AG08395 (cell line): ENCODE measurements at places on chromosomes 2 and 18.

DNA sequence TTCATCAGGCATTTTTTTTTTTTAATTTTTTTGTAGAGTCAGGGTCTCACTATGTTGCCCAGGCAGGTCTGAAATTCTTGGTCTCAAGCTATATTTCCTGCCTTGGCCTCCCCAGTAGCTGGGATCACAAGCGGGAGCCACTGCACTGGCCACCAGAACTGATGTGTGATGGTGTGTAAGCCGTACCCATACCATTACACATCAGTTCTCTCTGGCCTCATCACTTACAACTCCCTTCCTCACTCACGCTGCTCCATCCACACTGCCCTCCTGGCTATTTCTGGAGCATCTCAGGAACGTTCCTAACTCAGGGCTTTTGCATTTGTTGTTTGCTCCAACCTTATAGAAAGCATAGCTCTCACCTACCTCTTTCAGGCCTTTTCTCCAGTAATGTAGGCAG, 834.5 kb upstream of the ID2 start:
- DNase-seq = no peak

GRCh38 chr2:10890706-10891270, 20.9 kb upstream of the KCNF1 start:
- no peak for DNase-seq

DNA sequence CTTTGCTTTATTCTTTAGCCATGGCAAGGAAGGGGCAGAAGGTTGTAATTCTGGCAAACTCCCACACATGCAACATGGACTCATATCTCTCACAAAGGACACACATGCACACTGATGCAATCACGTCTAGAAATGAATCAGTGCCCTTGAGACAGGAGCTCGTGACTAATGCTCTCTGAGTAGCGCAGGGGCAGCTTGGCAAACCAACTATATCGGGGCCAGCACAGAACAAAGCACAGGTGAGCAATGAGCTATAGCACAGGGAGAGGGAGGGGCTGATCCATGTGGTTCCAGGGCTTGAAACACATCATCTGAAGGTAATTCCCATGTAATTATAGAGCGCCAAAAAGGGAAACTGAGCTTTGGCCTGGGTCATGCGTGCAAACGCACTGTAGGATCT, 165.2 kb upstream of the KLF7 start:
- DNase-seq = peak; percentile 64

- DNase-seq = no peak
Observed at GRCh38 chr2:85398426-85399182, 11.6 kb downstream of the CAPG start.

GRCh38 chr2:102130647-102130991, 11.9 kb upstream of the IL1R1 start:
- no peak for DNase-seq

DNA sequence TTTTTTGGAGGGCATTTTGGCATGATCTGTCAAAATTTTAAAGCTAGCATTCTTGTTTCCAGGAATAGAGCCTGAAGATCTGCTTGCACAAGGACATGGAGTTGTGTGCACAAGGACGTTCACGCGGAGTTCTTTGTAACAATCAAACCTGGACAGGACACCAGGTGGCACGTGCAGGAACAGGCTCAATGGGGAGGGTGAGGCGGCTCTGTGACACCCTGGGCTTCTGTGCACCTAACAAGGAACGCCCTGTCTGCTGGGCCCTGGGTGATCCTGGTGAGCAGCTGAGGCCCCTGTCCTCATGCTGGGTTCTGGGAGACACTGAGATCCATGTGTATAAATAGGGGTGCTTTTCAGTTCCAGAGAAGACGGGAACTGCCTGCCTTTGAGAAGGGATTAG, 93.1 kb upstream of the PXDN start:
- DNase-seq = no peak

- DNase-seq = peak; percentile 88
Observed at GRCh38 chr2:152542995-152543481, 174.2 kb downstream of the PRPF40A start.

- DNase-seq = no peak
Observed at GRCh38 chr2:204683384-204683783, 138.1 kb downstream of the PARD3B start.

DNA sequence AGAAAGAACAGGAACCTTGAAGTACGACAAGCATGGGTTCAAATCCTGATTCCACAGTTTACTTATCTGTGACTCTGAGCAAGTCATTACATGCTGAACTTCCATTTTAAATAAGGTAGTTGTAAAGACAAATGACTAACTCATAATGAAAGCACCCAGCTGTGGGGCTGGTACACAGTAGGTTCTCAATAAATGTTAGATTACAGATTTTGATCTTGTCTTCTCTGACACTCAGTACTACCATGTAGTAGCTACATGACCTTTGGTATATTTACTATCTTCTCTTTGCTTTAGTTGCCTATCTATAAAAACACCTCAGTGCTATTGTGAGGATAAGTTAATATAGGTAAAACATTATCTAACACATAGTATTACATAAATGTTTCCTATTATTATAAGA, 3.2 kb downstream of the TRAK2 start:
- DNase-seq = no peak

GRCh38 chr18:24502667-24503523, 42.5 kb downstream of the HRH4 start:
- DNase-seq = no peak

DNA sequence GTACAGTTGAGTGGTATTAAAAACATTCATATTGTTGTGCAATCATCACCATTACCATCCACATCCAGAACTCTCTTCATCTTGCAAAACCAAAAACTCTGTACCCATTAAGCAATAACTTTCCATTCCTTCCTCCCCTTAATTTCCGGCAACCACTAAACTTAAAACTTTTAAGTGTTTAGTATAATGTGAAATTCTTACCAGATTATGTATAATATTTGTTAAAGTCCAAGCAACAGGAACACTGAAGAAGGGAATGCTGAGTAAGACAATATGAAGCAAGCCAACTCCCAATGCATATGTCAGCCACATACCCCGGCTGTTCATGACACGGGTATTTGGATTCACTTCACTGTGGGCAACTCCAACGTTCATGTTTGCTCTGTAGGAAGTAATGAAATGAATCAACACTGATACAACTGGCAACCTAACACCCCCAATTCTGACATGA, 1.9 kb downstream of the ORMDL1 start:
- no peak for DNase-seq

DNA sequence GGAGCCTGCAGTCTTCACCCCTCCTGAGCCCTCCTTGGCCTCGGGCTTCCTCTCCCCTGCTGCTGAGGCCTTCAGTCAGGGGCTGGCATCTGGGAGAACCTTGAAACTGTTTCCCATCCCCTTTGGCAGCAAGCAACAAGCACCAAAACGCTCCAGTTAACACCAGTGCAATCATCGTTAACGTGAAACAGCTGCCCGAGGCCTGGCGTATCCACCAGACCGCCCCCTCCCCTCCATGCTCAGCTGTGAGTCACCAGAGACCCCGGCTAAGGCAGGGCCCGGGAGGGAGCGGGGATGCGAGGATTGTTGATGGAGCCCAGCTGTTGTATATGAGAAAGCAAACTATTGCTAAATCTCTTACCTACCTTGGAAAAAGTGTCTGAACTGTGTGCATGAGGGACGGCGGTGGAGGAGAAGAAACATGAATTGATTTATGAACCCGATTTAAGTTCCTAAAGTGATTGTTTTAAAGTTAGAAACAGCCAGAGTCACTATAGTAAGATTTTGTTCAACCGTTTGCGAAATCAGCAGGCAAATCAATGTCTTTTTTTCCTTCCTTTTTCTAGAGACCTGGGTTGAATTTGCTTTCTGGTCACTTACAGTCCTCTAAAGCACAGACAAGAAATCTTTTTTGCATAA, 5.2 kb downstream of the ZFP36L2 start:
- DNase-seq = peak; percentile 43

DNA sequence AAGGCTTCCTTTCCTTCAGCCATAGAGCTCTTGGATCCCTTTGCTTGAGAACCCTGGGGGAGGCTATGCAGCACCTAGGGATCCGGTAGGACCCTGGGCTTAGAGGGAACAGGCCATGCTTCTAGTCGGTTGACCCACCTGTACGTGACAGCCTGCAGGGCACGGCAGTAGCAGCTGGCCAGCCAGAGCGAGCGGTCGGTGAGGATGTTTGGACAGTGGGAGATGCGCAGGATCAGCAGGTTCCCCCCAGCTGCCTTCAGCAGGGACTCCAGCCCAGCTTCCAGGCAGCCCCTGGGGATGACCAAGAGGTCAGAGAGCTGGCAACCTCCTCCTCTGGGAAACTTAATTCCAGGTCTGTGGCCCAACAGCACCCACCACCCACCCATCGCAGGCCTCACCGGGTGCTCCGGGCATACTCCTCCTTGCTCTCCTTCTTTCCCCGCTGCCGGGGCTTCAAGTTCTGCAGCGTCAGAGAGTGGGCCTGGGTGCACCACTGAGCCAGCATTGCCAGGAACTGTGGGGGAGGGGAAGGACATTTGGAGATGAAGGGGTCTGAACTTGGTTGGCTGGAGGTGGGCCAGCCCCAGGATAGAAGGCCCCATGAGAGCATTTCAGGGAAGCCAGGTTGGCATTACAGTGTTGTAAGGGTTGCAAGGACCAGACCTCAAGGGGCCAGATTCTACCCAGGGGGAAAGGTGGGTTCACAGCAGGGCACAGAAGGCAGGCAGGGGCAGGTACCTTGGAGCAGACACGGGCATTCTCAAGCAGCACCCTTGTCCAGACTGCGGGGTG, 20.5 kb downstream of the FBXO41 start:
- DNase-seq = no peak

DNA sequence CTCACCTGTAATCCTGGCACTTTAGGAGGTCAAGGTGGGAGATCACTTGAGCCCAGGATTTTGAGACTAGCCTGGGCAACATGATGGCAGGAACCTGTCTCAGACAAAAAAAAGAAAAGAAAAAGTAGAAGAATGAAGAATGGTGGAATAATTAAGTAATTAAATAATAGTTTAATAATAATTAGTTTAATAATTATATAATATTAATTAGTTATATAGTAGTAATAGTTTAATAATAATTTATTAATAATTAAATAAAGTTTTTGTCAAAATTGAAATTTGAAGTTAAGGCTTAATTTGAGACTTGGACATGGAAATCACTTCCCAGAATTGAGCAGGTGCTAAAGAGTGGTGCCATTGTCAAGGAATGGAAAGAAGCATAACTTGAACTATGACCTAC, 52.2 kb upstream of the ABCA12 start:
- DNase-seq = no peak

- DNase-seq = no peak
Observed at GRCh38 chr18:26206488-26206887, 19.8 kb upstream of the TAF4B start.

- no peak for DNase-seq
Observed at GRCh38 chr2:43417300-43417699, 178.5 kb downstream of the THADA start.

- DNase-seq = no peak
Observed at GRCh38 chr2:106338043-106338442, 130.2 kb downstream of the RGPD3 start.

DNA sequence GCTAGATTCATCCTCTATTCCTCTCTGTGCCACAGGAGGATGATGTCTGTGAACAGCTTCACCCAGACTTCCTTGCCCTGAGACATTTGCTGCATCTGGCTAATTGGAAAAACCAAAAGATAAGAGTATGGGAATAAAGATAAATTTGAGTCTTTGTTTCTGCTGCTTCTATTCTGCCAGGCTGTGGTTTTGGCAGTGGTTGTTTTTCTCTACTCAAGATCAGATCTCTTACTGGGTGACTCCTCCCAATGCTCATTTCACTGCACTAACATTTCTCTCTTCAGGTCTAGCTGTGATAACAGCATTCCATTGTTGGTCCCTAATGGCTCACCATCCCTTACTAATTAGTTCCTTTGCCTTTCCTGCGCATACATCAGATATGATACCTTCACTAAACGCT, 89.5 kb downstream of the CALCRL start:
- DNase-seq = no peak

GRCh38 chr2:217943446-217944321, 59.1 kb downstream of the TNS1 start:
- DNase-seq = peak; percentile 94

- DNase-seq = no peak
Observed at GRCh38 chr2:27080140-27080469, 1.7 kb downstream of the EMILIN1 start.

DNA sequence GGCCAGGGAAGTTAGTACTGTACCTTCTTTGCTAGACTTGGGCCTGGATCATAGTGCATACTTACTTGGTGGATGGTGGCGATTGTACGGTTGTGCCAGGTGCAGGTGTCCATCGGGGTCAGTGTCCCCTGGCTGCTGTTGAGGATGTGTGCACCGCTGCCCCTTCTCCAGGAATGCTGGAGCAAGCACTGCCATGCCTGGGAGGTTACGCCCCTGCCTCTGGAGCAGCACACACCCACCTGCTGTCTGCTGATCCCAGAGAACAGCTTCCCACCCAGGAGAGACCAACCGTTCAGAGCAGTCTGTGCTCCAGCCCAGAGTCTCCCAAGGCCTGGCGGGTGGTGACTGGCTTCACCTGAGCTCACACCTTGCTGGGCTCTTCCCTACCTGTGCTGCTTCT, 286.8 kb upstream of the HS6ST1 start:
- DNase-seq = no peak

- DNase-seq = no peak
Observed at GRCh38 chr2:62477573-62477972, 28.4 kb downstream of the TMEM17 start.

DNA sequence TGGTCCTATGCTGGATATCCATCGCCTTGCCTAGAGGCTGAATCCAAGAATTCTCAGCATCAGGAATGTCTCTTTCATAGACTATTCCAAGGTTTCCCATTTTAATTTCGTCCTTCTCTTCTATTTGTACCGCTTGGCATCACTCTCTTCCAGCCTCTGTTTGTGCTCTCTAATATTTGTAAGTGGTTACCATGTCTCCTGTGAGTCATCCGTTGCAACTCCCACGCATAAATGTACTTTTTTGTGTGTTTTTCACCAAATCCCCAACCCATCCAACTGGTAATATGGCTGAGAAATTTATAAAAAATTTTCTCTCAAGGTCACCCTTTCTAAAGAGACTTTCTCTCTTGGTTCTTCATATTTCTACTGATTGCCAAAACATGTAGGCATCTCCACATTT, 21.8 kb downstream of the COLEC12 start:
- DNase-seq = peak; percentile 58

DNA sequence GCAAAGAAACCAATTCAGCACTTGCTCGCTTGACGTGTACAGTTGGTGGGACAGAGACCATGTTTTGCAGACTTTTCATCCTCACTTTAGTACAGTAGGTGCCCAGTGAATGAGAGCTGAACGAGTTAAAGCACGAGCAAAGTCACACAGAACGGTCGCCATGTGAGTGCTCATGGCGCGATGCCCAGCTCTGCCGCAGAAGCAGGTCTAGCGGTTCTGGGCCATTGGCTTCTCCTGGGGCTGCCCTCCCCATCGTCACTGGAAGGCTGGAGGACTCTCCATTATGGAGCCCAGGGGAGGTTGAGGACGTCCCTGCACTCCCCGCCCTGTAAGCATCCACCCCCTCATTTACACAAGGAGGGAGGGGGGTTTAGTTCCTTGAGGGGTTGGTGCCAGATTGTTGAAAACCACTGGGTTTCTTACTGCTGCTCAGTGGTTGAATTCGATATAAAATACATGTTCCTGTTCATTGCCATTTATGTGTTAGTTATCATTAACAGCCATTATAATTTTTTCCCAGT, 24.9 kb downstream of the PTGR3 start:
- no peak for DNase-seq
